ENCODE measurements at places on chromosomes 11 and 22.
A peak's percentile ranks its signal among the peaks of the same experiment; 100 is the strongest.

- no peak for DNase-seq
Measured at GRCh38 chr11:126722006-126722736, 278.4 kb downstream of the KIRREL3 start.

- no peak for DNase-seq
Measured at GRCh38 chr11:47354913-47355282, 2.4 kb upstream of the MYBPC3 start.

DNA sequence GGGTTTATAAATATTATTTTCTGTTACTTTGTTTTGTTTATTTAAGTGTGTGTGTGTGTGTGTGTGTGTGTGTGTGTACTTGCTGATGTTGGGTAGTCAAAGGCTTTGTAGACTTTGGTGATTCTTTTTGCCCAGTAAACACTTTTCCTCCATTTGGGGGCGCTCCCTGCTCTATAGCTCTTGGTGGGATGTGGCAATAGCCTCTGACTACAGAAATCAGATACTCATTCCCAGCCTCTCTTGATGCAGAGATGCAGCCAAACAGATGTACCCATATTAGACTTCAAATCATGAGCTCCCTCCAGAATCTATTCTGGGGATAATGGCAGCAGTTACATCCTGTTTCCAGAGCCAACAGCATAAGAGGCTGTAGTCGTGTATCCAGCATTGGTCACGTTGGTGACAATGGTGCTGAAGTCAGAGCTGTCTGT, 33.4 kb upstream of the APOL5 start:
- DNase-seq: peak; percentile 49

GRCh38 chr11:108929241-108929640, 264.4 kb downstream of the DDX10 start:
- DNase-seq: no peak

GRCh38 chr11:85848006-85848405, 7.2 kb upstream of the CCDC83 start:
- no peak for DNase-seq

- DNase-seq: peak; percentile 83
Measured at GRCh38 chr22:50261615-50262459, at the start of gene MAPK12. Gene MAPK12 (minus strand): TSS chr22:50261683. CDS start chr22:50261509, 174 bp downstream.

DNA sequence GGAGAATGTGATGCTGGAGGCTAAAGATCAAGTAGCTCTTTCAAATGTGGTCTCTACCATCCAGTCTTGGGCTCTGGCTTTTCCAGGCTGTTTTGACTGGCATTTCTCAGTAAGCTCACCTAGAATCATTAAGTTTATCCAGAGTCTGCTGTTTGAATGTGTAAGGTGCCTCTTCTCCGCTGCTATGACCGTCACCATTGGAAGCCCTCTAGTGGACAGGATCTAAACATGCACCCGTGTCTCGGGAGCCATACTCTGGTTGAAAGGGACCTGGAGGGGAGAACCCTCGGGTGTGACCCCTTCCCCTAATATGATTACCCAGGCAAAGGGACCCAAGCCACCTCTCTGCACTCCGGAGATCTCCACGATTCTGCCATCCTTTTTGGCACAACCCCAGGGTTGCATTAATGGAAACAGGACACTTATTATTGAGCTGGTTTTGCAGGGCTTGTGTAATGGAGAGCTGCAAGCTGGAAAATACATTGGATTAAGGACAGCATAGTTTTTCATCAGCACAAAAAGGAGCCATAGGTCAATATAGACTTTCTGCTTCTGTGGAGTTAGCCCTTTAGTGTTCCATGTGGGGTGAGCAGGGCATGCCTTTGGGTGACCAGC, 191.0 kb upstream of the LARGE1 start:
- peak; percentile 50 for DNase-seq

- no peak for DNase-seq
Measured at GRCh38 chr11:70091638-70092037, 13.5 kb downstream of the ANO1 start.

All from OCI-LY7 (cell line).